ENCODE measurements at places on chromosomes 2 and 18.
A peak's percentile ranks its signal among the peaks of the same experiment; 100 is the strongest.

- DNase-seq, result no peak
Observed at GRCh38 chr2:208573569-208573968, 167.0 kb downstream of the PTH2R start.

GRCh38 chr2:182057002-182057401 is 71.3 kb downstream of the PPP1R1C start:
- DNase-seq, result no peak

GRCh38 chr2:98091738-98092137 is 4.8 kb downstream of the VWA3B start:
- no peak for DNase-seq

GRCh38 chr2:100050685-100051084 is 91.7 kb downstream of the AFF3 start:
- DNase-seq, result no peak

DNA sequence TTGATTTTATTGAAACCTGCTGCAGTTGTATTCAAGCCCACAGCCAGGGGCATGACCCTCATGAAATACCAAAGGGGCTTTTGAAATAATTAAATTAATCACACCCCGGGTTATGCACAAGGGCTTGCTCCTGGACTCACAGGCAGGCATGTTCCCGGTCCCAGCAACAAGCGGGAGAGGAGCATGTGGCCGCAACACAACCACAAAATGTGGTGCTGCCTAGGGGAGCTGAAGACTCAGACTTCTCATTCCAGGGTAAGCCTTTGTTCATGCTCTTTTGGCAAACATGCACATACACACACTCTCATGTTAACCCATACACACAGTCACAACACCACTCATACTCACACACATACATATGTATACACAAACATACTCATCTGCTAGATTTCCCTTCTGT is 233.7 kb upstream of the SMAD2 start:
- DNase-seq, result no peak

- no peak for DNase-seq
Observed at GRCh38 chr2:190891372-190891771, 10.8 kb downstream of the GLS start.

DNA sequence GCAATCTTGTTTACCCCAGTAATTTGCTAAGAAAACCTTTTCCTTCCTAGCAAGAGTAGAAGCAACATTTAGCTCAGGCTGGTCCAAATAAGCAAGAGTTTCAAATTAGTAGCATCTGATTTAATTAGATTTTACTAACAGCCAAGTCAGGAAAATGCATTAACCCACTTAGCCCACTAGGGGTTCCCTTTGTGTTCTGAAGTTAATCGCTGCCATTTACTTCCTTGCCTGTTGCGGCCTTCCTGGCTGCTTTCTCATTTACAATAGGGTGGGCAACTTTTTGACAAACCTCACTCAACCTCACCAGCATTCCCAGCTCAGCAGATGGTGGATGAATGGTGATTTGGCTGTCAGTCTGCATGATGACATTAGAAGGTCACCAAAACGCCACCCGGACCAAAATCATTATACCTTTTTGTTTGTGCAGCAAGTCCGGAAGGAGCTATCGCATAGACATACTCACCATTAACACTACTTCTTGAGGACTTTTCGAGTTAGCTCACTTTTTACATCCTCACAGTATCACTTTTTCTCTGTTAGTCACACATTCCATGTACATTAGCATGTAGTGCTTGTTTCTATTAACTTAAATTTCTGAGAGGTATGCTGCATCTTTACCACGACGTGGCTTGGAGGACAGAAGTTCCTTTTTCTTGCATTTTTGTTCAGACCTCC is 101.5 kb upstream of the SETBP1 start:
- DNase-seq, result no peak

DNA sequence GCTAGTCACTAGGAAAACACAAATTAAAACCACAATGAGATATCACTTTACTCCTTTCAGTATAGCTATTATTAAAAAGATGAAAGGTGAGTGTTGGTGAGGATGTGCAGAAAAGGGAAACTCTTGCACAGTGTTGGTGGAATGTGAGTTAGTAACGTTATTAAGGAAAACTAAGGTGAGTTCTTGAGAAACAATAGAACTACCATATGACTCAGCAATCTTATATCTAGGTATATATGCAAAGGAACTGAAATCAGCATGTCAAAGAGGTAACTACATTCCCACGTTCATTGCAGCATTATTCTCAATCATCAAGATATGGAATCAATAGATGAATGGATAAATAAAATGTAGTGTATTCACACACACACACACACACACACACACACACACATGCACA is 117.3 kb upstream of the HNMT start:
- DNase-seq, result no peak

GRCh38 chr2:217864963-217865772 is 137.6 kb downstream of the TNS1 start:
- DNase-seq, result no peak

- DNase-seq, result peak; percentile 77
Observed at GRCh38 chr2:17879137-17879912, 858 bp downstream of the KCNS3 start.

- no peak for DNase-seq
Observed at GRCh38 chr2:138626148-138626547, 124.6 kb downstream of the SPOPL start.

DNA sequence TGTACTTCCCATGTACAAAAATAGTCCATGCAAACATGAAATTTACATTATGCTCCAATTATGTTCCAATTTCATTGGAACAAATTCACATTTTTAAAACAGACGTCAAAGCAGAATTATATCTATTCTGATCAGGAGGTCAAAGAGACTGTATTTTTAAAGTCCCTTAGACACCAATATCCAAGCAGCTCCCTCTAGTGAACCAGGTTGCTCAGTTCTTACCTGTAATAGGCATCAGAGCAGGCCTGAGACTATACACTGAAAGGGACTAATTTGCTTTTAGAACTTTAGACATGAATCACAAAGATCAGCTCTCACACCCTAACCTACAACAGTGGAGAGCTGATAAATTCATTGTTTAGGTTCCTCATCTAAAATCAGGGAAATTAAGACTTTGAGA is 273.9 kb downstream of the MBD2 start:
- no peak for DNase-seq

Data from left ventricle myocardium superior (tissue), 1 donor.